Activated naive CD4-positive, alpha-beta T cell (primary cell): ENCODE measurements at places on chromosomes 6 and 20.

DNA sequence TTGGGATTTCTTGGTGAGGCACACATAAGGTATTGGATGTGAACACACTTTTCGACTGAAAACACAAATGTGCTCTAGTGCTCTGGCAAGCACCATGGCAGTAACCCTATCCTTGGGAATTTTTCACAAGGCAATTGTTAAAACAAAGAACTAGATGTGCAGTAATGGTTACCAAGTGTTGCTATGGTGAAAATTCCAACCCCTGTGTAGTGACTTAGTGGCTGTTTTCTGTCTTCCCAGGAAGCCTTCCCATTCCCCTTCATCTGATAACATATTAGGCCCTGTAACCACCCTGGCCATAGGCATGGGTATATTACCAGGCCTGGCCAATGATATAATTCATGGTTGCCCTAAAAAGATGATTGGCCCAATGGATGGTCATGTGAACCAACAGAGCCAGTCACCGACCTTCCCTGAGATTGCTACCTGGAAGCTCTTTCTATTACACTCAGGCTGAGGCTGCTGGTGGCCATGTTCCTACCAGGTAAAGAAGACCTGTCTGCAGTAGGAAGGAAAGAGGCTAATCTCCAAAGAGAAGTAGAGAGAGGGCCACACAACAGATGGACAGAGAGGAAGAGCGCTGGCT is 4.1 kb downstream of the C20orf202 start:
- no peak for DNase-seq

DNA sequence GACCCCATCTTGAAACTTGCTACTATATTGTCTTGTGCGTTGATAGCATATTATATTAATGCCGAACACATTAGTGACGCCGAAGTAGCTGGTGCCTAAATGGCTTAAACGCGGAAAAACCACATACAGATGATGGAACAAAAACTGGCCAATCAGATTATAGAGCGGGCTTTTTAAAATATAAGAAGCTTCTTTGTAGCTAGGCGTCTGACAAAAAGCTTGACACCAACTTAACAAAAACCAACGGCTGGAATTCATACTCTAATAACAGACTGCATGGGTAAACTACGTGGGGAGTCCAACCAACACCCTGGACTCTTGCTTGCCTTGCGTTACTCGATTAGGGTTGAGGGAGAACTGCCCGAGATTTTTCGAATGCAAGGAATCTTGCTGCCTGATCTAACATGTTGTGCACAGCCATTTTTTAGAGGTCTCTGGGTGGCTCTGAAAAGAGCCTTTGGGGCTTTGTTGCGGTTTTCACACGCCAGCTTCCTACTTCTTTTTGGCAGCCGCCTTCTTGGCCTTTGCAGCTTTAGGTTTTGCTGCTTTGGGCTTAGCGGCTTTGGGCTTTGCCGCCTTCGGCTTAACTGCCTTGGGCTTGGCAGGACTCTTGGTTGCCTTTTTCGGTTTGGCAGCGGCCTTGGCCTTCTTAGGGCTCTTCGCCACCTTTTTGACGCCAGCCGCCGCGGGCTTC is 45.7 kb downstream of the OR2B2 start:
- peak; percentile 23 for DNase-seq

GRCh38 chr6:166754218-166755030 is 127.4 kb upstream of the RPS6KA2 start:
- DNase-seq: no peak

GRCh38 chr6:155001482-155001881 is 6.4 kb downstream of the TIAM2 start:
- no peak for DNase-seq

- no peak for DNase-seq
Observed at GRCh38 chr20:37560629-37561028, 33.0 kb upstream of the BLCAP start.

- no peak for DNase-seq
Observed at GRCh38 chr6:6640926-6641325, 52.4 kb downstream of the LY86 start.

GRCh38 chr6:131821010-131821807 is 13.4 kb downstream of the ENPP1 start:
- no peak for DNase-seq

- no peak for DNase-seq
Observed at GRCh38 chr6:148653138-148653776, 93.6 kb upstream of the UST start.

- no peak for DNase-seq
Observed at GRCh38 chr6:24529985-24530384, 35.2 kb downstream of the ALDH5A1 start.

- DNase-seq: no peak
Observed at GRCh38 chr20:45339084-45339483, 9.1 kb downstream of the SDC4 start.

DNA sequence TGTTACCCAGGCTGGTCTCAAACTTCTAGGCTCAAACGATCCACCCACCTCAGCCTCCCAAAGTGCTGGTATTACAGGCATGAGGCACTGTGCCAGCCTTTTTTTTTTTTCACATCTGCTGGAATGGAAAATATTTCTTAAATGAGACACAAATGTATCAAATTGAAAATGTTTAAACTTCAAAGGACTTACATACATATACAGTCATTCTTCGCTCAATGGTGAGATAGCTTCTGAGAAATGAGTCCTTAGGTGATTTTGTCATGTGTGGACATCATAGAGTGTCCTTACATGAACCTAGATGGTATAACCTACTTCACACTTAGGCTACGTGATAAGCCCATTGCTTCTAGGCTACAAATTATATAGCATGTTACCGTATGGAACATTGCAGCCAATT is 43.1 kb downstream of the MICA start:
- DNase-seq: no peak

- no peak for DNase-seq
Observed at GRCh38 chr20:42193119-42193518, 574.9 kb upstream of the CHD6 start.

- no peak for DNase-seq
Observed at GRCh38 chr6:104229057-104229456, 630.7 kb downstream of the HACE1 start.

DNA sequence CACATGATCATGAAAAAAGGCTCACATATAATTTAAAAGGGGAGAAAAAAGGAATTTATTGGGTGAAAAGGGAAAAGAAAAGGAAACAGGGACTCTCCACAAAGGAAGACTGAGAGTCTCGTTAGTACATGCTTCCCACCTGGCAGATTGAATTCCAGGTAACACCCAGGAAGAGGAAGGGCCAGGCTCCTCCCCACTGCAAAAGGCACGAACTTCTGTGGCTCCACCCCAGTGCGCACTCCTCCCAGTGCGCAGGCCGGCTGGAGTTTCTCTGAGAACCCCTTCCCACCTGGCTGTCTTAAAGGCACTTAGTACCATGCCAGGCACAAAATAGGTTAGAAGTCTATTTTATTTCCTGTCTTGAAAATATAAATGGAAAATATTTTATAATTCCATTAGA is 129.8 kb downstream of the COL12A1 start:
- no peak for DNase-seq

DNA sequence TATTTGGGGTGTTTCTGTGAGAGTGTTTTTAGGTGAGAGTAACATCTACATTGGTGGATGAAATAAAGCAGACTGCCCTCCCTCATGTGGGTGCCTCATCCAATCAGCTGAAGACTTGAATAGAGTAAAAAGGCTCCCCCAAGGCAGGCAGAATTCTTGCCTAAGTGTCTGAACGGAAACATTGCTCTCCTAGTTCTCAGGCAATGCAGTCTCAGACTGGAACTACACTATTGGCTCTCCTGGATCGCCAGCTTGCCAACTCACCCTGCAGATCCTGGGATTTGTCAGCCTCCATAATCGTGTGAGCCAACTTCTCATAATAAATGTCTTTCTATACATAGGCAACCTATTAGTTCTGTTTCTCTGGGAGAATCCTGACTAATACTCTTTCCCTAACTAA is 5.5 kb upstream of the TMEM170B start:
- no peak for DNase-seq

- DNase-seq: no peak
Observed at GRCh38 chr6:15763364-15763763, 100.5 kb upstream of the DTNBP1 start.

DNA sequence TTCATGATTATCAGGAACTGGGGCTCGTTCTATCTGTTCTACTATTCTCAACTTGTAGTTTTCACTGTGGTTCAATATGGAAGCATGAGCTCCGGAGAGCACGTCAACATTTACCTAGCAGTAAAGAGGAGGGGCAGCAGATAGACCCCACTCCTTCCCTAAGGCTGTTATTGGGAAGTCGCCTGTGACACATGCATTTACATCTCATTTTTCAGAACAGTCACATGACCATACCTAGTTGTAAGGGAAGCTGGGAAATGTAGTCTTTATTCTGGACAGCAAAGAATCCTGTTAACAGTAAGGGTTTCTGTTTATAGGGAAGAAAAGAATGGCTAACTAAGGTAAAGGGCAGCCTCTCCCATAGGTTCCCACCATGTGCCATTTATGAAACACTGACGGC is 158.3 kb downstream of the ZFP64 start:
- no peak for DNase-seq

DNA sequence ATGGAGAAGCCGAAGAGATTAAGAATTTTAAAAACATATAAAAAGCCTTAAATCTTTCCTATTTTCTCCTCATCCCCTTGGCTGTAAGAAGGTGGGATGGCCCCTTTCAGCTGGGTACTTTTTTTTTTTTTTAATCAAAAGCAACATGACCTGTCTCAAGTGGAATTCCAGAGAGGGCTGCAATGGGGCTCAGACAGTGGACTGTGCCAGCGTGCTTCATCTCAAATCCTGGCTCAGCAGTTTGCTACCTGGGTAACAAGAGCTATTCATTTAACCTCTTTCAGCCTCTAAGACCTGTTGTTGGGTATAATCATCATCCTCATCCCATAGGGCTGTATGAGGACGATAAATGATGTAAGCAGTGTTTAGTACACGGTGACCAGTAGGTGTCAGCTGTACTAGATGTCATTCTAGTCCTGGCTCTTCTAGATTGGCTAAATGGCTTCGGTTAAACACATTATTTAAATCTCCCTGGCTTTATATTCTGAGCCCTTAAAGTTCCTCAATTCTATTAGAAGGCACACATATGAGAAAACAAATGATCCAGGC is 6.9 kb upstream of the PPP1R3G start:
- no peak for DNase-seq

GRCh38 chr6:135182071-135183001 is 1.2 kb downstream of the MYB start:
- no peak for DNase-seq

- DNase-seq: no peak
Observed at GRCh38 chr6:14832427-14832826, 413.4 kb upstream of the JARID2 start.
